ENCODE measurements at places on chromosomes 6 and 20.

DNA sequence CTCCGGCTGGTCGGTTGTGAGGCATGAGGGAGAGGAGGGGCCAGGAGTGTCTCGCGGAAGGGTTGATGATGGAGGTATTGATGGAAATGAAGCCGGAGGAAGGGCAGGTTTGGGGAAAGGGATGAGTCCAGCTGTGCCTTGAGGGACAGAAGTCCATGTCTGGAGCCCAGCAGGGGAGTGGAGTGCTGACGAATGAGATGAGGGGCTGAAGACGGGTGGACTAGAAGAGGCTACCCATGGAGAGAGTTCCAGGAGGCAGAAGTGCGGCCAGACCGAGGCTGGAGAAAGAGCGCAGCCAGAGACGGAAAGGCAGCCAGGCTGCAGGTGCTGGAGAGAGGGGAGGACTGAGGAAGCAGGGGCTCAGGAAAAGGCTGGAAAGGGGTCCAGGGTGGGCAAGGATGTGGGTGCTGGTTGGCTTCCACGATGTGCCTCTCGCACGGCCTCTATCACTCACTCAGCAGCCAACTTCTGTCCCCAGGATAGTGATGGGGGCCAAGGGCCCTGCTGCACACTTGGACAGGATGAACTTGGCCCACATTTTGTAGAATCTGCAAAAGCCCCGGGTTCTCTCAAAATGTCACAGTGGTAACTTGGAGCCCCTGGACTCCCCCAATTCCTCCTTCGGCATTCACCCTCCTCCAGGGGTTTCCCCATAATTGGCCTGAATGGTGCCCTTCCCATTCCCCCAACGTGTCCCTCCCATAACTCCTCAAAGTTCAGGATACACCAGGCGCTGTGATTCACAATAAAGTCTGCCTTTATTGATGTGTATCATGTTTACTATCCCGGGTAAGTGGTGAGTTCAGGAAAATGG lies 627 bp upstream of the EIF6 start:
- DNase-seq = no peak

- no peak for DNase-seq
These were observed 467.4 kb upstream of the PLCB4 start for GRCh38 chr20:8601542-8601912.

DNA sequence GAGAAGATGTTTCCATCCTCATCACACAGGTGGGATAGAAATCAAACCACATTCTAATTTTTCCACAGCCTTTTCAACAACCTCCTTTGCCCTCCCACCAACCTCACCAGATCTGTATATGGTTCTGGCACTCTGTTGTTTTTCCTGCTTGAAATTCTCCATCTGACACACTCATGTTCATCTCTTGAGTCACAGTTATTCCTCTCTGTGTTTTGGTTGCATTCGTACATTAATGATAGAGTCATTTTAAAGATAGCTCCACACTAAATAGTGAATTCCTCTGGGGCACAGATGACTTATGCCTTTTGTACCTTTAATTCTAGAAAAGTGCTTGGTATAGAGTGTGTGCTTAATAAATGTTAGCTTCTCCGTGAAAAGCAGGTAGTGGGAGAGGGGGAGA lies 1.4 kb upstream of the GCLC start:
- DNase-seq = no peak

DNA sequence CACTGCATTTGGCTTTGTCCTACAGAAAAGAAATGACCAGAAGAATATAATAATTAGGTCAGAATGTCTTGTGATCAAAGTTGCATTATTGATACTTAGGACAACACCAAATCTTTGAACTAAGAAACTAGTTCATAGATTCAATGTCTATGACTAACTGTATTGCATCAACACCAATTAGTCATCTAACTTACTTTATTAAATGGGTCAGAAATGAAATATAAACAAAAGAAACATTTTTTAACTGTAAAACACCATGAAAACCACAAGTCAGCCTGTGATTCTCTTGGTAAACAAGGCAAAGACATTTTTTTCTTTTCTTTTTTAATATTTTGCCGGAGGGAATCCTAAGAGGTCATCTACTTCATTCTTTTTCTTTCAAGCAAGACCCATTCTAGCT lies 114.1 kb upstream of the HDDC2 start:
- no peak for DNase-seq

DNA sequence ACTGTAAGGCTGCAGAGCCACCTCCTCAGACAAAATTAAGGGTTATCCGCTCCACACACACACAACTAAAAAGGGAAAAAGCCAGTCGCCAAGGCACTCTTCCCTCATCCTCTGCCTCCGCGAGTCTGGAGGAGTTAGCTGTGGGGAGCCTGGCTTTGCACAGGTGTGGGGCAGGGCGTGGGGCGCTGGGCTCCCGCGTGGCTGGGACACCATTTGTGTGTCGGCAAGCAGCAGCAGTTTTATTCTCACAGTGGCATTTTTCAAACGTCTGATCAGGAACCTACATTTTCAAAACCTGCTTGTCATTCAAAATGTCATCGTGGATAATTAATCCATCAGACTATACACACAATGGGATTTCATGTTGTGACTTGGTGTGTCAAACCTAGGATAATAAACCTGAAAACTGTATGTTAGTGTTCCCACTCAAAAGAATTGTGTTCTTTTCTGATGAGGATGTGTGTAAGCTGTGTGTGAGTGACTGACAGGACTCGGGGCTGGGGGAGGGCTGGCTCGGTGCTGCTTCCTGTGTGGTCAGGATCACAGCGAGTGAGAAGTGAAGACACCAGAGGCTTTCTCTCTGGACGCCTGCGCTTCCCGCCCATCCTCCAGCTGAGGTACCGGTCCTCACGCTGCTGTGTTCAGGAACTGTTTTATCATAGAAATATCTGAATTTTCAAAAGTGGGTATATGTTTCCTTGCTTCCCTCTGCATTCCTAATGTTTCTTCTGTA lies 83.1 kb downstream of the IRF4 start:
- no peak for DNase-seq

DNA sequence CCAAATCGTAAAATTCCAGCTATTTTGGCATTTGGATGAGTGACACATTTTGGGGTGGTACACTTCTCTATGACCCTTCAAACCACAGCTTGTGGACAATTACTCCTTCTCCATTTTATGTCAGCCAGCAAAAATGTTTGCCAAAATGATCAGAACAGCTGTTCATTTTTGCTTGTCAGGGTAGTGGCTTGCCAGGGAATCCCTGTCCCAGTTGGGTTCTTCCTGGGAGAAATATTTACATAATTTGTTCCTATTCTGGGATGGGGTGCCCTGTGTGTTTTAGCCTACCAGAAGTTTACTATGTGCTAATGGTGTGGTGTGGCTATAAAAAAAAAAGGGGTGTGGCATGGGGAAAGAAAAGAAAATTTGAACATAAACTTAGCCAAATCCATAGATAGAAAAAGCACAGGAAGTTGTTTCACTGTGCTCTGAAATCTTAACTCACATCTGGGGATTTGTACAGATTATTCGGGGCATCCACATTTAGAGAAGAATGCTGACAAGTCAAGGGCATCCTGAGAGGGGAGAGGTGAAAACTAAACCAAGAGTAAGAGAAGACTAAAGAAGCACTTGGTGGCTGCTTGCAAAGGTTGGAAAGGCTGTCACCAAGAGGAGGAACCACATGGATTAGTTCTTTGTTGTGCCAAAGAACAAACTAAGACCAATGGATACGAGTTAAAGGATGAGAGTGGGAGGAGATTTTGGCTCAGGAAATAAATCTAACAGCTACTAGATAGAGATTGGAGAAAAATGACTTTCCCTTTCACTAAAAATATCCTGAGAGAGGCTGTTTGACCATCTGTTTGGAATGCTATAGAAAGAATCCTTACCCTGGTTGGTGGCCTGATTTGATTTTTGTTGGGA lies 55.2 kb upstream of the RBM24 start:
- peak; percentile 38 for DNase-seq

- no peak for DNase-seq
These were observed 47.5 kb downstream of the TRAM2 start for GRCh38 chr6:52529311-52529710.

GRCh38 chr6:150293423-150294173 lies 75.2 kb upstream of the IYD start:
- DNase-seq = no peak

DNA sequence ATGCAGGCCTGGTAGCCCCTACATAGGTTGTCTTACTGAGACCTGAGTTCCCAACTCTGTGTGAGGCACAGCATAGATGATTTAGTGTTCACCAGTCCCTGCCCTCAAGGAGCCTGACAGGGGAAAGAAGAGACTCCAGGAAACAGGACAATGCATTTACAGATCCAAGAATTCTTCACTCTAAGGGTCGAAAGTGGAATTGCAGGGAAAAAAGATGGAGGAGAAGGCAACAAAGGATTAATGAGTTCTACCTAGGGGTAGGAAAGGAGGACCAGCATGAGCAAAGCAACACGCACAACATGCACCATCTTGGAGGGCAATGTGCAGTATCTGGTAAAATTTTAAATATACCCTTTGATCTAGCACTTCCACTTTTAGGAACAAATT lies 5.9 kb downstream of the SPAG4 start:
- DNase-seq = no peak

DNA sequence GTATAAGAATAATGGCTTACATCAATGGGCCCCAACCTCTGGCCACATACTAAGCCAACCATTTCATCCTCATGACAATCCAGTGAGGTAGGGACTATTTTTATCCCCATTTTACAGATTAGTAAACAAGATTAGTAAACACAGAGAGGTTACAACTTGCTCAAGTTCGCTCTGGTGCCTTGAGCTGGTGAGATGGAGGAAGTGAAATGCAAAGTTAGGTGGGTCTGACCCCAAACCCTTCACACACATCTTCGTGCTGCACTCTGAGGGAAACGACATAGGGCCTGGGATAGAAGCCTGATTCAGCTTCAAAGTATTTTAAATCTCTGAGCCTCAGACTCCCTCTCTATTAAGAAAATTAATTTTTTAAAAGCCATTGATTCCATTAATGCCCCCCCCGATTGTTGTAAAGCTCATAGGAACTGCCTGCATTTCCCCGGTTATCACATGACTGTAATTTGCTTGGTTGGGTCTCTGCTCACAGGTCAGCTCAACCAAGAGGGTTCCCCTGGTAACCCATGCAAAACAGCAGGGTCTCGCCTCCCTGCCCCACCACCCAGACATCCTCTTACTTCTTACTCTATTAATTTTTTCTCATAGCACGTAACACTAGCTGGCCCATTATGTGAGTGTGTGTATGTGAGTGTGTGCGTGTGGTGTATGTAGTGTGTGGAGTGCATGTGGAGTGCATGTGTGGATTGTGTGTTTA lies 221.2 kb downstream of the MAFB start:
- DNase-seq = no peak
